BJ (cell line): ENCODE measurements at places on chromosomes 2 and 18.
A peak's percentile ranks its signal among the peaks of the same experiment; 100 is the strongest.

DNA sequence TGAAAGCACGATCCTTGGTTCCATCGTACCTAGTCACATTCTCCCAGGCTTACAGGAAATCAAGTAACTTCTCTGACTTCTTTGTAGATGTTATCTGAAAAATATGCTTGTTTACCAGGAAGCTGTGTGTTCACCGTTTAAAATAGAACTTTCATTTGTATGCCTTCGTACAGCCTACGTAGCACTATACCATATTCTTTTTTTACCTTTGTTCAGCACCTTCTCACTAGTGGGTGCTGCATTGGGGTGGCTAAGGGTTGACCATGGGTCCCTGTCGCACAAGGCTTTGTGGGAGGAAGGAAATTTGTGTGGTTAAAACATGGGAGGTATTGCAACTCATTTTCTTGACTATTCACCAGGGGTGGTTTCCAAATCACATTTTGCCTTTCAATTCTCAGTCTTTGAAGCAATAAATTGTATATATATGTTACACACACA, 16.6 kb downstream of the MALT1 start:
- DNase-seq: no peak

DNA sequence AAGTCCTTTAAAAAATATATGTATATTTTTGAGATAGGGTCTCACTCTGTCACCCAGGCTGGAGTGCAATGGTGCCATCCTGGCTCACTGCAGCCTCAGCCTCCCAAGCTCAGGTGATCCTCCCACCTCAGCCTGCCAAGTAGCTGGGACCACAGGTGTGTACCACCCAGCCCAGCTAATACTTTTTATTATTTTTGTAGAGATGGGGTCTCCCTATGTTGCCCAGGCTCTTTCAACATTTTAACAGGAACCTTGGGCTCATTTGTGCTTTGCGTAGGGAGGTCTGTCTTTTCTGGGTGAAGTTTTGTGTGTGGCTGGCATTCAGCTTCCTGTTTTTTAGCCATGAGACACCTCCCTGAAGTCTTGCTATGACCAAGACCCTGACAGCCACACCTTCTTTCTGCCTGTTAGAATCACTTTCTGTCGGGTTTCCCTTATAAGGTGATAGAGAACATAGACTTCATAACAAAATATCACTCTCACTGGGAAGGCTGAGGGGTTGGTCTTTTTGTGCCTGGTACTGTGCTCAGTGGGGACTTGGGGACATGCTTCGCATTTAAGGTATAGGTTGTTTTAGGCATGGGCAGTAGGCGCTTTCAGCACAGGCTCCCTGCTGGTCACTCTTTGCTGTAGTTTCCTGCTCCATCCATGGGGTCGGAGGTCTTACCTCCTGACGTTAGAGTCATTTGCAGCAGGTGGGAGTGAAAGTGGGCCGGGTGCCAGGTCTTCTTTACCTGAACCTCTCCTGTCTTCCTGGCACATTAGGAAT, 3.4 kb downstream of the RAB31 start:
- no peak for DNase-seq

DNA sequence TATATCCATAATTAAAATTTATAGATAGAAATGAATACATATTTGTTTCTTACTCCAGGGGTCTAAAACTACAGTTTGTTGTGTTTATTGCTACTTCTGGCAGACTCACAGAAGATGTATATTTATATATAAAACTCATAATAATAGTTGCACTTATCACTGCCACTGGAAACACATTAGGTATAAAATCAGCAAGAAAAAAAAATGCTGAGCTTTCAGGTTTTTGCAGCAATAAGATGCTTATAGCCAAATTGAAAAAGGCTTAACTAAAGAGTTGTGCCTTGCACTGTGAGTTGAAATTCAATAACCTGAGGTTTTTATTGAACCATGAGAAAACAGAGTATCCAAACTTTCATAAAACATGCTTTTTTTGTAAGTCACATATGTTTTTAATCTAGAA, 623.9 kb upstream of the CRIM1 start:
- no peak for DNase-seq

- peak; percentile 22 for DNase-seq
These were observed 3.7 kb upstream of the GAD1 start for GRCh38 chr2:170812710-170813600.

DNA sequence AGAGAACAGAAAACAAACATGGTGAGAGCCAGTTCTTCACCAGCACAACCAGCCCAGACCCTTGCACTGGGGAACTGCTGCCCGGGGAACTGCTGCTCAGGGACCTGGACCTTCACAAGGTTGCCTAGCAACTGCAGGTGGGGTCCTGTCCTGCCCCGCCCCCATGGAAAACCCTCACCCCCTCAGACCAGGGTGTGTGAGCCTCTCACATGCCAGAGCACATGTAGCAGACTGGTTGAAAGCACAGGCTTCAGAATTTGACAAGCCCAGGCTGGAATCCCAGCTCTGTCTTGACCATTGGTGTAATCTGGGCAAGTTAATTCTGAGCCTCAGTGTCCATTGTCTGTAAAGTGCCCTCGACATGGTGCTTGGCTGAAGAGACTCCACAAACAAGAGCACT, 118.6 kb downstream of the LOXHD1 start:
- DNase-seq: no peak

DNA sequence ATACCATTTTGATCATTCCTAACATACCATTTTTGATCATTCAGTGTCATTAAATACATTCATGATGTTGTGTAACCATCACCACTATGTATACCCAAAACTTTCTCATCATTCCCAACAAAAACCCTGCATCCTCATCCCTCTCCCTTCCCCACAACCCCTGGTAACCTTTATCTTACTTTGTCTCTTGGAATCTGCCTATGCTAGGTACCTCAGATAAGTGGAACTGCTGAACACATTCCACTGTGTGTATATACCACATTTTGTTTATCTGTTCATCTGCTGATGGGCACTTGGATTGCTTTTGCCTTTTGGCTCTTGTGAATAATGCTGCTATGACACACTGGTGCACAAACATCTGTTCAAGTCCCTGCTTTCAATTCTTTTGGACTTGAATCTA, 83.8 kb upstream of the TFCP2L1 start:
- no peak for DNase-seq

- DNase-seq: no peak
These were observed 57.5 kb downstream of the SLC35F5 start for GRCh38 chr2:113698892-113699447.

DNA sequence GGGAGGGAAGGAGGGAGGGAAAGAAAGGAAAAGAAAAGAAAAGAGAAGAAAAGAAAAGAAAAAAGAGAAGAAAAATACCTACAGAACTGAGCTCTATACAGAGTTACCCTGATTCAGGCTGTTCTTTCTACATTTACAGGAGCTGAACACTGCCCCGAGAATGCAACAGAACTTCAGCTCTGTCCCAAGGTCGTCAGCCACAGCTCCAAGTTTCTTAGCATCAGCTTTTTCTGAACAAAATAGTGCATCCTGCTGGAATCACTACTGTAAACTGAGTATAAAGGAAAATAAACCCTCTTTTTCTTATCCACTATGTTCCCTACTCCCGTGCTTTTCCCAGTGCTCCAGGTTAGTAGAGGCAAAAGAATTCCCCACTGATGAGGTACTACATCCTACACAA, 4.7 kb upstream of the PPP4R1 start:
- no peak for DNase-seq

- DNase-seq: no peak
These were observed 106.7 kb upstream of the ASB18 start for GRCh38 chr2:236370847-236371409.

GRCh38 chr18:43661570-43661969, 384.3 kb upstream of the SYT4 start:
- peak; percentile 10 for DNase-seq

DNA sequence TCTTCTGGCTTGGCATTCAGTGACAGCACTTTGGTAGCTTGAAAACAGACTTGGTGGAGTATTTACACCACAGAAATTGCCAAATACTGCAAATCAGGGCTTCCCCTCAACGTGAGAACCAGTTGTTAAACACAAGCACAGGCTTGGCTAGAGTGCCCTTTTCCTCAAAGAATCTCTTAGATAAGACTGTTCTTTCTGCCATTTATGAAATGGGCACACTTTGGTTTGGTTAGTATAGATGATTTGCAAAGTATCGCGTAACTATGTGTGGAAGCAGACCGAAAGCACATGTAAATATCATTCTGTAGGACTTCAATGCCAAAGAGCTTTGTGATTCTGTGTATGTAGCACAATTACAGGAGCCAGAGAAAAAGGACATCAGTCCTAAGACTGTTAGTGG, 308.2 kb downstream of the DCC start:
- DNase-seq: no peak

DNA sequence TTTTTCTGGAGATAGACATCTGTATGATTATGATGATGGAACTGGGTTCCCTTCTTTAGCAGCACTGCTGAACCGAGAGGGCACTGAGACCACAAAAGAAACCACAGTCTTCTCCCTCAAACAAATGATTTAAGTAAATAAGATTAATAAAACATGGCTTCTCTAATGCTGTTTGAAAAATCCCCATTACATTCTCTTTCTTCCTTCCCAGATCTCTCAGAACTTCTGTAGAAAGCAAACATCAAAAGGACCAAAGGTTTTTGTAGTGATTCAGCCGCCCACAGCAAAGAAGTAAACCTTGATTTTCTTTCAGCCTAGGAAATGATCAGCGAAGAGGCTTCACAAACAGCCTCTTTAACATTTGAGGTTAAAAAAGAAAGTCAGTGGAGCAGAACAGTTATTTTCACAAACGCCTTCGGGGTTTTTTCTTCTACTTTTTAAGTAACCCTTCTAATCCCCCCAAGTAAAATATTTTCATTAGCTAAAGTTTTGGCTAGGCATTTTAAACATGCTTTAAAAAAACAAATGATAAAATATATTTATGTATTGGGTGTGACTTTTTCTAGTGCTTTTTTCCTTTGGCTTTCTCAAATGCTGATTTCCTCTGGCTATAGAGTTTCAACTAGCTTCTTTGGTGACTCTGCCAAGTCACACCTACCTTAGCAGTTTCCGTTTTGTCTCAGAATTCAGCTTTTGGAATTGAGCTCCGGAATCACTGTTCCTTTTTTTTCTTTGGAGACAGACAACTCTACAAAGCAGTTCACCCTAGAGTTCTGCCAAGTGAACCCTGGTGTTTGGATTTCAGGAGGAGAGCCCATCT, 89.6 kb downstream of the UPP2 start:
- no peak for DNase-seq

GRCh38 chr18:24054130-24054529, 39.6 kb downstream of the TTC39C start:
- DNase-seq: no peak

- DNase-seq: no peak
These were observed 3.5 kb downstream of the ZCCHC2 start for GRCh38 chr18:62526098-62527025.

DNA sequence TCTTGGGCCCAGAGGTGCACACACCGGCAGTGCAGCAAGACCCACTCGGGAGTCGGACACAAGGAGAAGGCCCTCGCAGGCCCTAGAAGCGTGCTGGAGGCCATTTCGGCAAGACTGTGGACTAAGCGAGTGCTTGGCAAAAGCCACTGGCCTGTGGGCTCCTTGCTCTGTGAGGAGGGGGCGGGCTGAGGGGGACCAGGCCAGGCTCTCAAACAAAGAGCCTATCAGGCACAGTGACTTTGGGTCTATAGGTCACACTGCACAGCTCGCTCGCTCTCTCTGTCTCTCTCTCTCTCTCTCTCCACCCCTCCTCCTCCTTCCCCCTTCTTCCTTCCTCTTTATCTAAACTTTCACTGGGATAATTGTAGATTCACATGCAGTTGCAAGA, 23.6 kb upstream of the ZCCHC2 start:
- DNase-seq: no peak

DNA sequence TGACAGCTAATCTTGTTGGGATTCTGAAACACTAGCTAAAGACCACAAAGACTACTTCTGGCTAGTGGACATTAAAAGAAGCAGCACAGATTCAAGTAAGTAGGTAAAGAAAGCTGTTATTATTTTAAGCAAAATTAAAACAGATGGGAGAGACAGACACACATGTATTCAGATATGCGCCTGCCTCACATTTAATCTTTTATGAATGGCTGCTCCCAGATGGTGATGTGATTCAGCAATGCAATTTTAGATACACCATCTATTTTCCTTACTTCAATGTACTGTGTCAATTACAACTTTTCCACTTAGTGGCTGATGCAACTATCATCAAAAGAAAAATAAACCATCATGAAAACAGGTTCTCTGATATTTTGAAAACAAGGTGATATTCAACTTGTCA, 133.0 kb upstream of the PGAP1 start:
- DNase-seq: no peak

- no peak for DNase-seq
These were observed 170.9 kb upstream of the SIX2 start for GRCh38 chr2:45180033-45180746.

- peak; percentile 85 for DNase-seq
These were observed 263.6 kb downstream of the DYSF start for GRCh38 chr2:71716697-71717624.

DNA sequence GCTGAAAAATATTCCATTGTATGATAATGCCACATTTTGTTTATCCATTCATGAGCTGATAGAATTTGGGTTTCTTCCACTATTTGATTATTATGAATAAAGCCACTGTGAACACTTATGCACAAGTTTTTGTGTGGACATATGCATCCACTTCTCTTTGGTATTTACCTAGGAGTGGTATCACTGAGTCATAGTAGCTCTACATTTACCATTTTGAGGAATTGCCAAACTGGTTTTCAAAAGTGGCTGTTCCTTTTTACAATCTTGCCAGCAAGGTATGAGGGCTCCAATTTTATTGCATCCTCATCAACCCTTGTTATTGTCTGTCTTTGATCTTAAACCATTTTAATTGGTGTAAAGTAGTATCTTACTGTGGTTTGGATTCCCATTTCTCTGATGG, 13.3 kb upstream of the EHBP1 start:
- no peak for DNase-seq

- DNase-seq: peak; percentile 49
These were observed 19.4 kb downstream of the KLHL29 start for GRCh38 chr2:23404426-23404825.

DNA sequence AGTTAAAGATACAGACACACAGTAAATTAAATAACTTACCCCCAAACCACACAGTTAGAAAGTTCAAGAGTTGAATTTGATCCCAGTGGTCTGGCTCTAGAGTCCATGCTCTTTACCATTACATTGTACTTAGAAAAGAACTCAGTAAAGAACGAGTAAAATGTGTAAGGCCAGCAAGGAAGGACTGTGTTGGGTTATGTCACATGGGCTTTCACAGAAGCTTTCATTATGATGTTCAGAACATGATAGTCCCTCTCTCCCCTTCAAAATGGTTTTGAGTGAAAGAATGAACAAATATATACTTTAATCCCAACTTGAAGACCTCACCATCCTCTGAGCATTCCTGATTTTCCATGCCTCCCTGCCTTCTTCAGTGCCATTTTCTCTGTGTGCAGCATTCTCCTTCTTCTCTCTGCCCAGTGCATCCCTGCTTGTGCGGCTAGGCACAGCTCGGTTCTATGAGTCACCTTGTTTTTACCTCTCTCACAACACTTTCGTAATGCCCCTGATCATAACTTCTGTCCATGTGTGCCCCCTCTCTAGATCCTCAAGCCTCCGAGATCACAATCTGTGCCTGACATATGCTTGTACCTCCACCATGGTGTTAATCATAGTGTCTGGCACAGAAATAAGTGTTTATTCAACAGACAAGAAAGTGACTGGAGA, 22.0 kb downstream of the RASGRP3 start:
- no peak for DNase-seq

GRCh38 chr2:135473567-135473966, 57.5 kb downstream of the ZRANB3 start:
- DNase-seq: no peak
